Pancreas (tissue), 10 donors: ENCODE measurements at places on chromosomes 4 and X. TPM values are rescaled to one million over a fixed set of nuclear protein-coding genes. Genes with fewer than 3 reads are reported as not detected.

DOK7 gene
- 8.0 TPM for total RNA-seq

CYTL1 gene
- total RNA-seq: 0.69 TPM

DNA sequence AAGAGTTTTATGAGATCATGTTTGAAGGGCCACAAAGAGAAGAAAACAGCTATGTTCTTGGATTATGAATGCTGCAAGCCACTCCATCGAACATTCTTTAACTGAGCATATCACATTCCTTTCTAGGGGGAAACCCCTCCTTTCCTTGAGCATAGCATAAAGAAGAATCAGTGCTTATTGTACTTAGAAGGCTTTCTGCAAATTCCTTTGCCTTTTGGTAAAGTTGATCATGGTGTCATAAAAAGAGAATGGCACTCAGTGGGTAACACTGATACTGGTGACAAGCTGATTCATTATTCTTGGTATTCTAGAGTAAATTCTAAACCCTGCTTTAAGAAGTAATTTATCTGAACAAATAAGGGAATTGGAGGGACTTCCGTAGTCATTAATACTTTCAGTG is 88.5 kb upstream of the GPR34 start:
- no peak for DNase-seq

LIMCH1 gene
- 10.0 TPM for total RNA-seq

GRCh38 chrX:52213276-52213675 is 28.6 kb downstream of the MAGED4 start:
- DNase-seq: no peak

- DNase-seq: no peak
Observed at GRCh38 chr4:7398788-7399439, 35.8 kb downstream of the PSAPL1 start.

GRCh38 chrX:113929004-113929403 is 654.9 kb upstream of the HTR2C start:
- no peak for DNase-seq

- no peak for DNase-seq
Observed at GRCh38 chrX:111518667-111519066, 7.2 kb downstream of the SERTM2 start.

- no peak for DNase-seq
Observed at GRCh38 chr4:101649790-101650515, 140.6 kb upstream of the BANK1 start.

DNA sequence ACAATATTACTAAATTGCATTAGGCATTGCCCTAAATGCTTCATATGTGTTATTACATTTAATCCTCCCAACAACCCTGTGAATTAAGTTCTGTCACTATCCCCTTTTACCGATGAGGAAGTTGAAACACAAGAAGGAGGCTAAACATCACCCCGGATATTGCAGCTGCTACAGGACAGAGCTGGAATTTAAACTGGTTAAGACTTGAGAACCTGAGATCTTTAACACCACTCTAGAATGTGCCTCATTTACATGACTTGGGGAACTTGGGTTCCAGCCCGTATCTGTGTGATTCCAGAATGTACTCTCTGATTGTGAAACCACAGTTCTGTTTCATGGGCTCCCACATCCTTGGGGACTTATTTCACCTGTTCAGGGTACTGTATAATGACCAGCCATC is 165.1 kb upstream of the PPARGC1A start:
- DNase-seq: no peak
